NCI-H1092 treated with DMSO at 0.1 percent for 48 hours (cell line): ENCODE measurements at places on chromosomes 3 and 15.
A peak's percentile ranks its signal among the peaks of the same experiment; 100 is the strongest.

- DNase-seq = no peak
Observed at GRCh38 chr3:78134496-78134895, 1094.6 kb downstream of the ROBO2 start.

GRCh38 chr3:5540532-5540931 is 353.0 kb downstream of the EDEM1 start:
- no peak for DNase-seq

GRCh38 chr3:12706504-12707253 is 42.8 kb upstream of the RAF1 start:
- peak; percentile 67 for DNase-seq

GRCh38 chr3:148178503-148178902 is 519.2 kb upstream of the AGTR1 start:
- DNase-seq = peak; percentile 15

DNA sequence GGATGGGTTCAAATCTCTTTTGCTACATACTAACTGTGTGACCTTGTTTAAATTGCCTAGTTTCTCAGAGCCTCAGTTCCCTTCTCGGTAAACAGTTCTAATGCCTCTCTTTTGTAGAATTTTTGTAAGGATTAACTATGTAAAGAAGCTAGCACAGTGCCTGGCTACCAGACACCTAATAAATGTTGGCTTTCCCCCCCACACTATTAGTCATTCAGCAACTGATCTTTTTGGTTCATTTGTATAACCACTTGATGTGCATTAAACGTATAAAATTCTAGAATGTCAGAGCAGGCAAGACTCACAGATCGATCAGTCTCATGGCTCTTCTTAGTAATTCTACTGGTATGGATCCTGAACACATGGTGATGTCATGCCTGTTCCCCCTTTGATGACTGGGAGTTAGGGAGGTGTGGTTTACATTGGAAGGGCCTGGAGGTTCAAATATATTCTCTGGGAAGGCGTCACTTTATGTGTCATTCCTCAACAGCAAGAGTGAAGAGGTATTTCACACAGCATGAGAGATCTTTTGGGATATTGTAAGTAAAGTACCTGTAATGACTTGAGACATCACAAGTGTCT is 6.5 kb downstream of the TAGLN3 start:
- no peak for DNase-seq

- DNase-seq = no peak
Observed at GRCh38 chr3:99324636-99325203, 313.7 kb upstream of the COL8A1 start.
